Germinal center (tissue), 1 donor: ENCODE measurements at places on chromosomes 3 and 15.

DNA sequence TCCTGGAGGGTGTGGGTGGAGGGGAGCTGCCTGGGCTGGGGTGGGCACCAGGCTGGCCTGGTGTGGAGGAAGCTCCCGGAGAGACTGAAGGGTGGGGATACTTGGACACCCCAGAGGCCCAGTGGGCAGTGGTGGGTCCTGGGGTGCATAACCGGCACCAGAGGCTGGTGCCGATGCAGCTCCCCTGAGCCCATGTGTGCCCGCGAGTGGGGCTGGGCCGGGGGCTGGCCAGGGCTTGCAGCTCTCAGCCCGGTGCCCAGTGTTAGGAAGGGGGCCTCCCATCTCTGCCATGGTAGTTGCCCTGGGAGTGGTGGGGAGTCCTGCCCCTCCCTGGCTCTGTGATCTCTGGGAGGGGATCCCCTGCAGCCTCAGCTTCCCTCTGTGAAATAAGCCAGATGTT, 9.3 kb downstream of the PLXNA1 start:
- no peak for DNase-seq

- no peak for DNase-seq
These were observed 16.0 kb upstream of the MYO1E start for GRCh38 chr15:59388670-59389069.

GRCh38 chr15:40322531-40323238, 807 bp upstream of the INAFM2 start:
- no peak for DNase-seq

- DNase-seq: no peak
These were observed 20.7 kb upstream of the MFSD1 start for GRCh38 chr3:158781191-158781590.

DNA sequence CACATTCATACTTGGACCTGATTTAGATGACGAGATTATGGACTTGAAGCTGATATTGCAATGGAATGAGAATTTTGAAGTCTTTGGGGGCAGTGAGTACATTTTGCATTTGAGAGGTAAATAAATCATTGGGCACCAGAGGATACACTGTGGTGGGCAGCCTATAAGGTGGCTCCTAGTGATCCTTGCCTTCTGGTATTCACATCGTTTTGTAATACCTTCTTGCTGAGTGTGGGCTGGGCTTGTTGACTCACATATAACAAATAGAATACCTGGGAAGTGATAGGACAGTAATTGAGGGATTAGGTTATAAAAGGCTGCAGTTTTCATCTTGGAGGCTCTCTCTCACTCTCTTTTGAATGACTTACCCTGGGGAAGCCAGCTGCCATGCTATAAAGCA, 605.5 kb upstream of the KCNMB2 start:
- no peak for DNase-seq

DNA sequence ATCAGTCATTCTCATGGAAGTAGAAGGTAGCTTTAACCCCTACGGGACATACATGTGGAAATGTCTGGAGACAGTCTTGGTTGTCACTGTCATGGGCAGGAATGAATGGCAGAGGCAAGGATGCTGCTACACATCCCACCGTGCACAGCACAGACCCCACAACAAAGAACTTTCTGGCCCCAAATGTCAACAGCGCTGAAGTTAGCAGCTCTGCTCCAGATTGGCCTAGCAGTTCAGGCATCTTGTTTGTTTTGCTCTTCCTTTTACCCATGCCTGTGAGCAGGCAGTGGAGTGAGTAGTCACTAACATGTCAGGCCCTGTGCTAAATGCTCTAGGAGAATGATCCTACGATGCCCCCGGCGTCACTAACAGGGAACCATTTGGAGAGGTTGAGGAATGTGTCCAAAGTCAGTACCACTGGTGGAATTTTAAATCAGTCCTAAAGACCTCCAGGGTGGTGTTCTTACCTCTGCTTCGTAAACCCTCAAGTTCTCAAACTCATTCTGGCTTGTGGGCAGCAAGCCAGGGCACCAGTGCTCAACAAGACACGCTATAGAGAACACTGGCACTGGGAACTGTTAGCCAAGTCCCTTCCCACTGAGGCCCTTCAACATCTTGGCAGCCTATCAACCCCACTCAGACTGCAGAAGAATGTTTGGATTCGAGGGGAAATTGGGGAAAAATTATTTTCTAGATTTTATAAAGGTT, 142.2 kb downstream of the FOXP1 start:
- DNase-seq: no peak

GRCh38 chr3:111197485-111197884, 125.9 kb downstream of the NECTIN3 start:
- DNase-seq: no peak

- peak; percentile 50 for DNase-seq
These were observed 124.3 kb downstream of the CHSY1 start for GRCh38 chr15:101127506-101128076.

DNA sequence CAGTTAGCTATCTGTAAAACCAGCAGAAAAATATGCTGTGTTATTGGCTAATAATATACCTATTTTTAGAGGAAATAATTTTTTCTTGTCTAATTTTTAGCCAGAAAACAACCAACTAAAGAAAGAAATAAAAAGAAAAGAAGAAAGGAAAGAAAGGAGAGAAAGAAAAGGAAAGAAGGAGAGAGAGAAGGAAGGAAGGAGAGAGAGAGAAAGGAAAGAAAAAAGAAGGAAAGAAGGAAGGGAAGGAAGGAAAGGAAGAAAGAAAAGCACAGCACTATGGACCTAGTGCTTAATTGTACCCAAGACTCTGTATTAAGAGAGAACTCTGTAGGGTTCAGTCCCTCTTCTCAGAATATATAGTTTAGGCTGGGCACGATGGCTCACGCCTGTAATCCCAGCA, 3.3 kb upstream of the PAQR9 start:
- DNase-seq: no peak

- no peak for DNase-seq
These were observed 72.1 kb downstream of the TMEM212 start for GRCh38 chr3:171915275-171915674.
